ENCODE measurements at places on chromosomes 6 and 20.

DNA sequence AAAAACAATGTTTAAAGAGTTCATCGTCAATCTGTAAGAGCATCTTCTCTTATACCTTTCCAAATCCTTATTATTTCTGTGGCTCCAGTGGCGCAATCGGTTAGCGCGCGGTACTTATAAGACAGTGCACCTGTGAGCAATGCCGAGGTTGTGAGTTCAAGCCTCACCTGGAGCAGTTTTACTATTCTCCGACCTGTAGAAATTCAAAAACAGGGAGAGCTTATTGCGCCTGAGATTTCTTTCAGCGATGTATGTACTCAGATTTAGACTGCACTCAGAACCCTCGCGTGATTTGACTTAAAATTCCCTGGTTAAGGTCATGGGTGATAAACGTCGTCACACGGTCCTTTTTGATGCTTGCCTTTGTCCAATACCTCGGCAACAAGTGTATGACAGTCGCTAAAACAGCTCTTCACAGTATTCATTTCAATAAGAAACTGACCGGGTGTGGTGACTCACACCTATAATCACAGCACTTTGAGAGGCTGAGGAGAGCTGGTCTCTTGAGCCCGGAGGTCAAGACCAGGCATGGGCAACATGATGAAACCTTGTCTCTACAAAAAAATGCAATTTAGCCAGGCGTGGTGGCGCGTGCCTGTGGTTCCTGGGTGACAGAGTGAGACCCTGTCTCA lies 11.9 kb downstream of the GPX5 start:
- no peak for DNase-seq

DNA sequence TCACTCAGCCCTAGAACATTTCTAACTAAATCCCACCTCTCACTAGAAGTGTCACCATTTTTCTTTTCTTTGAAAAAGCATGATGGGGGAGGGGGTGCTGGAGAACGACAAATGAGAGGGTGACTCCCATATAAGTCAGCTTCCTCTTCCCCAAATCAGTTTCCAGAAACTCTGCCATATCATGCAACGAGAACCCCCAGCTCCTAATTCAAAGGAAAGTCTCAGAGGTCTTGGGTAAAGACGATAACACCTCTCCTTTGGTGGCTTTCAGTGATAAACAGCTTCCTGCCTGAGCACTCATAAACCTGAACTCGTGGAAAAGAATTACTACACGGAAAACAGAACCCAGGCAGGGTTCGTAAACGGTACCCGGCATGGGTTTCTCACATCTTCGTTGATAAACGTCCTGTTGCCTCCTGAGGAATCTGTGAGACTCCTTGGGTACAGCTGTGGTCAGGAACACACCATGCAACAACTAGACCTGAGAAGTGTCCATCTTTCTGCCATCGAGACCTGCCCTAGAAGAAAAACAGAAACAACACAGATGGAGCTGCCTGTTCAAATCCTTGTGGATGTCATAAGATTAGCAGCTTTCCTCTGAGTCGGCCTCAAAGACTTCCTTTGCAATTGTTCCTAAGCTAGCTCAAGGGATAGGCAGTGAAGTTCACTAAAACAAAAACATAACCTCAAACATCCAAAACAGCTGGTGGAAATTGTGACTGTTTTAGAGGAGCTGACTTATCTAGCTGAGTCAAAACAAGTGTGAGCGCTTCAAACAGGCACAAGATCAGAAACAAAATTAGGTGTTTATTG lies 185.8 kb upstream of the PRDM1 start:
- no peak for DNase-seq

DNA sequence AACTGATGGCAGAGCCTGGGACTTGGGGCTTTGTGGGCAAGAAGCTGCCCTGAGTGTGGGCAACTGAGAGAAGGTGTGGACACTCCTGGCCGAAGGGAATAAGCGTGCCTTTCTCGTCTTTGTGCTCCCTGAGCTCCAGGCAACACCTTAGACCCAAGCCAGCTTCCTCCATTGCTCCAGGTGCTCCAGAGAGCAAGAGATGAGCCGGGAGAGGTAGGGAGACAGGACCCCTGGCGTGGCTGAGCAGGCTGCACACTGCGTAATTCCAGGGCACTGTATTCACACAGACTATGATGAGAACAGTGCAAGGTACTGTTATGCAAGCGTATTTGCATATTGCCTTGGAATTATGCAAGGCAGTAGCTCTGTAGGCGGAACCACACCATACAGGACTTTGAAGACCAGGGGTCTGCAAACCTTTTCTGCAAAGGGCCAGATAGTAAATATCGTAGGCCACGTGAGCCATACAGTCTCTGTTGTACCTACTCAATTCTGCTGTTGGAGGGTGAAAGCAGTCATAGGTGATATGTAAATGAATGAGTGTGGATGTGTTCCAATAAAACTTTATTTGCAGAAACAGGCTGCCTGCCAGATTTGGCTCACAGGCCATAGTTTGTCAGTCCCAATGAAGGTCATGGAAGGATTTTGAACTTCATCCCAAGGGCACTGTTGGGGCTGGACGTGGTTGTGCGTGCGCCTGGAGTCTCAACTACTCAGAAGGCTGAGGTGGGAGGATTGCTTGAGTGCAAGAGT lies 42.1 kb upstream of the FAM83D start:
- DNase-seq: no peak

- no peak for DNase-seq
Measured at GRCh38 chr6:11944111-11944510, 68.0 kb upstream of the HIVEP1 start.

DNA sequence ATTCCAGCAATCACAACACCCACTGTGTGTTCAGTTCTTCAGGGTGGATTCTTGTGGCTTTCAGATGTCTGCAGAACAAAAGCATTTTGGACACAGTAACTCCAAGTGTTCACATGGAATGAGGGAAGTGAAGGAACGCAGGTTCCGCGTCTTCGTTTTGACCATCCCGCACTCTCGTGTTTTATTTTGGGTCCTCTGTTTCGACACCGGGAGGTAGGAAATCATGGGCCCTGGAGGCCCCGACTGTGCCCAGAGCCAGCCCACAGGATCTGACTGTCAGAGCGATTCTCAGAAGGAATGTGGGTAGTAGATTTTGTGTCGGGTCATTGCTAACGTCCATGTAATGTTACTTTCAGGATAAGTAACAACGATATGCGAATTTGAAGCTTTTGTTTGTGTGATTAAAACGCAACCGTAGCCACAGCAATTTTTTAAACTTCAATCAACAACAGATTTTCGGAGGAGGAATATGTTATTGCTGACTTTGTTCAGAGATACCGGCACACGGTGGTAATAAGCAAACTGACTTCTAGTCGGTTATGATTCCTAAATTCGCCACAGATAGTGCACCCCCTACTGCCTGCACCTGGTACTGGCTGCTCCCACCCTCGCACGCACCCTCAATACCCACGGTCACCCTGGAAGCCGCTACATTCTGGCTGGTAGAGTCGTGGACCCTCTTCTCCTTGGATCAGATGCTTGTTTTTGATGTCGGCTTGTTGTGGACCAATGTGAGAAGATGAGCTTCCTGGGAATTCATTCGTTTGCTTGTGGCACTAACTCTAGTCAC lies 10.5 kb downstream of the NPEPL1 start:
- DNase-seq: no peak

DNA sequence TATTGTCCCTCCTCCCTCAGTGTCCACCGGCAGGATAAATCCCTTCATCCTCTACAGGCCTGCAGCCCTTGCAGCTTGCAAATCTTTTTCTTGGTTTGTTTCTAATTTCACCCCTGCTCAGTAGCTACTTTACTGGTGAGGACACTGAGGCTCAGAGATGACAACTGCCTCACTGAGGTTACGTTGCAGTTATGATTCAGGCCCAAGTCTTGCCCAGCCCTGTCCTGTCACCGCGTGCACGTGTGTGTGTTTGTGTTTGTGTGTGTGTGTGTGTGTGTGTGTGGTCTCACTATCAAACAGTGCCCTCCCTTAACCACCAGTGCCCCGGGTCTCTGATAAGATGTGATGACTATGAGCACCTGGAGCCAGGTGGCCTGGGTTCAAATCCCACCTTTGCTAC lies 21.1 kb downstream of the FAM110A start:
- DNase-seq: no peak

GRCh38 chr6:53295176-53295575 lies 53.6 kb downstream of the ELOVL5 start:
- no peak for DNase-seq

GRCh38 chr6:148565930-148566663 lies 180.7 kb upstream of the UST start:
- no peak for DNase-seq

DNA sequence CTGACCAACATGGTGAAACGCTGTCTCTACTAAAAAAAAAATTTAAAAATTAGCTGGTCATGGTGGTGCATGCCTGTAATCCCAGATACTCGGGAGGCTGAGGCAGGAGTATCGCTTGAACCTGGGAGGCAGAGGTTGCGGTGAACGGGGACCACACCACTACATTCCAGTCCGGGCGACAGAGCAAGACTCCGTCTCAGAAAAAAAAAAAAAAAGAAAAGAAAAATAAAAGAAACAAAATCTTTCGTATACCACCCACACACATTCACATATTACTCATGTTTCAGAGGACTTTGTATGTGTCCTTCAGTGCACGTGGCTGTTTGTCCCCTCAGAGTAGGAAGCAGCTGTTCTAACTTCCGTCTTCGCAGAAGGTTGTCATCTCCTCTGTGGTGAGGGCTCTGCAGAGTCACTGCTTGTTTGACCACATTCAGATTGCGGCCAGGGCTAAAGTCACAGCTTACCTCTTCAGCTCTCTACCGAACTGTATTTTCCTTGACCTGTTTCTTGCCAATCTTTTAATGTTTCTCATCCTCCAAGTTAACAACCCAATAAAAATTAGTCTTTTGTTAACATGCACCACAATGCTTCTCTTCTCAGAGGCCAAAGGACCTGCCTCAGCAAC lies 36.6 kb upstream of the HIVEP1 start:
- DNase-seq: no peak

DNA sequence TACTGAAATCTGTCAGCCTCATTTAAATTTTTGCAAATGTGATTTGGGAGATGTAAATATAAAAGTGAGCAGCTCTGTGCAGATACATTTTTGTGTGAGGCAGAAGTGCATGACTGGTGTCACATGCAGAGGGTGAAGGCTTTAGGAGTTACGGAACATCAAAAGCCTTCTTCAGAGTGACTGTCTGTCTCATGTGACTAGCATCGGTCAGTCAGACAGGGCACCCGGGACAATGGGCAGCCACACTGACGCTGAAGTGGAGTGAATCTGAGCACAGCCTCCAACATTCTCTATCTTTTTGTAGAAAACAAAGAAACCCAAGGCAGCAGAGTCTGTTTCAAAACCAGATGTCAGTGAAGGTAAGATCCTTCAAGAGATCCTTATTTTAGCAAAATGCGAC lies 7.9 kb upstream of the FAM209A start:
- DNase-seq: no peak

DNA sequence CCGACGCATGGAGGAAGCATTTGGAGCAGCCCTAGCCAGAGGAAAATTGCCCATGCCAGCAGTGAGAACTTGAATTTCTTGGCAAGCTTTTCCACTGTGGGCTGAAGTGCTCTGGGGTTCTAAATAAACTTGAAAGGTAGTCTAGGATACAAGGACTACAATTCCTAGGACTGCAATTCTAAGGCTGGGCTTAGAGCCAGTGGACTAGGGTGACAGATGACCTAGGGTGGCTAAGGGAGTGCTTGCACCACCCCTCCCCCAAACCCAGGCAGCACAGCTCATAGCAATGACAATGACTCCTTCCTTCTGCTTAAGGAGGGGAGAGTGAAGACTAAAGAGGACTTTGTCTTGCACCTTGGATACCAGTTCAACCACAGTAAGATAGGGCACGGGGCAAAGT lies 122.3 kb downstream of the THBS2 start:
- DNase-seq: peak; percentile 16

DNA sequence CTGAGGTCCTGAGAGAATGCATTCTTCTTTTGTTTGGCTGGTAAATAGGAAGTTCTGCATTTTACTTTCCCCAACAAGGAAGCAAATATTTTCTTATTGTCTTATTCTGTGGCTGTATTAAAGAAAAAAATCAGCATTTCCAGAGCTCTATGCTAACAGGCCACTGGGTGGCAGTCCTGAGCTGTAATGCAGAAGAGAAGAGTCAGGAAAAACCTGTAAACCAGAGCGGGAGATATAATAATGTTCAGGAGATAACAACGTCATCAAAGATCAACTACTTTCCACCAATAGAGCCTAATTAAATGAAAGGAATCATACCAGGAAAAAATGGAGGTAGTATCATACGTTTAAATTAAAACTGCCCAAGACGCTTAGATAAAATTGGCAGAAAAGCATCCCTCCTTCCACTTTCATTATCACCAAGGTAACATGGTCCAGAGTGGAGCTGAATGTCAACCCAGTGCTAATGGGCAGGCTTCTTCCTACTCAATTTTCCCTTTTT lies 55.6 kb upstream of the CARMIL1 start:
- DNase-seq: peak; percentile 75

- DNase-seq: peak; percentile 32
Measured at GRCh38 chr6:1865585-1865984, 255.9 kb downstream of the FOXC1 start.

DNA sequence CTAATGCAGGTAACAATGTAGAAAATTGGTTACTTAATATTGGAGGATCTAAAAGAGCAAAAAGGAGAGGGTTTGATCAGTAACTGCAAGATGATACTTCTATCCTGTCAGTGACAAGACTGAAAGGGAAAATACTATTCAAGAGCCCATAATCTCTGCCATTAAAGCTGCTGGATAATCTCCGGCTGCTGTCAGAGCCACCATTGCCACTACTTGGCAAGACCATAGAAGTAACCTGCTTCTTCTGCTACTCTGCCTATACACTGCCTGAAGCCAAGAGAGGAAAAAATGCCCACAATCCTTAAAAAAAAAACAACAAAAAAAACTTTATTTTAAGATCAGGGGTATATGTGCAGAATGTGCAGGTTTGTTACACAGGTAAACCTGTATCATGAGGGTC lies 386.5 kb upstream of the ID4 start:
- no peak for DNase-seq

Data from hippocampal formation (tissue), 2 donors.